Mesothelial cell of epicardium (in vitro differentiated cells): ENCODE measurements at places on chromosomes 7 and 10.

DNA sequence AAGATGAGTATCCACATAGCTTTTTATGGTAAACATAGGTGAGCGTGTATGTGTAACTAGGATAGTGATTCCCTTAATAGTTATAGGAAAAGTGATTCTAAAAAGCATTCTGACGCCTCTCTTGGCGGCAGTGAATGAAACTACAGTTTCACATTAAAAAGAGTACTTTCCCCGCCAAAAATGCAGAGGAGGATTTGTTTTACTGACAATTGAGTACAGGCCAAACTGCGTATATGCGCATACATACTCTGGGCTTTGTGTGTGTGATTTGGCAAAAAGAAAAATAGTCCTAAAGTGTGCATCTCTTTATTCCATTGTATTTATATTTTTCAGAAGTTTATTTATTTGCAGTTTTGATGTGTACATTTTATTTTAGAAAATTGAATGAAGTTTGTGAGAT is 10.3 kb downstream of the CUL1 start:
- peaks cover 52% of the 10 kb centered on the region for H3K4me1 ChIP-seq
- peaks cover 2% of the 10 kb centered on the region for H3K36me3 ChIP-seq
- H3K27me3 ChIP-seq = no peaks in the 10 kb centered on the region
- DNase-seq = no peak
- no peak overlapping the region for H3K4me3 ChIP-seq

GRCh38 chr7:1931951-1932270 is 261.8 kb downstream of the ELFN1 start:
- H3K36me3 ChIP-seq = peaks cover 22% of the 10 kb centered on the region
- H3K4me1 ChIP-seq = peaks cover 5% of the 10 kb centered on the region
- no peaks in the 10 kb centered on the region for H3K27me3 ChIP-seq
- H3K4me3 ChIP-seq = no peak overlapping the region
- H3K27ac ChIP-seq = no peak overlapping the region

- H3K27me3 ChIP-seq = no peaks in the 10 kb centered on the region
- no peak for DNase-seq
- H3K36me3 ChIP-seq = peaks cover 45% of the 10 kb centered on the region
- no peak overlapping the region for H3K27ac ChIP-seq
- H3K4me1 ChIP-seq = no peaks in the 10 kb centered on the region
- H3K4me3 ChIP-seq = no peak overlapping the region
Measured at GRCh38 chr7:98186452-98187137, 24.6 kb upstream of the BHLHA15 start.

GRCh38 chr7:67463316-67463715 is 466.7 kb downstream of the TYW1 start:
- peak overlapping the region; percentile 64 for H3K27ac ChIP-seq
- no peaks in the 10 kb centered on the region for H3K27me3 ChIP-seq
- DNase-seq = no peak
- peaks cover 7% of the 10 kb centered on the region for H3K36me3 ChIP-seq
- no peak overlapping the region for H3K4me3 ChIP-seq
- peaks cover 38% of the 10 kb centered on the region for H3K4me1 ChIP-seq
